Activated effector memory CD4-positive, alpha-beta T cell treated with Interleukin-2 at 50 U/mL for 16 hours (primary cell): ENCODE measurements at places on chromosomes 7 and 10.

GRCh38 chr10:103668351-103669242 is 175.1 kb downstream of the NEURL1 start:
- no peak for DNase-seq

- peak; percentile 18 for DNase-seq
Measured at GRCh38 chr7:141071260-141071854, 2.5 kb upstream of the TMEM178B start.

DNA sequence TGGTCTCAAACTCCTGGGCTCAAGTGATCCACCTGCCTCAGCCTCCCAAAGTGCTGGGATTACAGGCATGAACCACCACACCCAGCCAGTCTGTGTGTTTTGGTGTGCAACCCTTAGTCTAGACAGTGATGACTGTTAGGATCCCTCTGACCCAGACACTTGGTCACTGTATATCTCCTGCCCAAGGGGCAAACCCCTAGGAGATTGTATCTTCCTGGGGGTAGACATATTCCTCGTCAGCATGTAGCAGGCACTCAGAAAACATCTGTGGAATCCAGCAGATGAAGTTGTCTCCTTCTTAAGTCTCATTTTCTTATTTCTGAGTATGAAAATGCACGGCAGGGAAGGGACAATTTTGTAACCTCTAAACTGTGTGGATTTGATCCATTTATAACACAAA is 292.5 kb downstream of the GFRA1 start:
- no peak for DNase-seq

- DNase-seq = no peak
Measured at GRCh38 chr10:121952226-121952625, 22.8 kb downstream of the NSMCE4A start.

DNA sequence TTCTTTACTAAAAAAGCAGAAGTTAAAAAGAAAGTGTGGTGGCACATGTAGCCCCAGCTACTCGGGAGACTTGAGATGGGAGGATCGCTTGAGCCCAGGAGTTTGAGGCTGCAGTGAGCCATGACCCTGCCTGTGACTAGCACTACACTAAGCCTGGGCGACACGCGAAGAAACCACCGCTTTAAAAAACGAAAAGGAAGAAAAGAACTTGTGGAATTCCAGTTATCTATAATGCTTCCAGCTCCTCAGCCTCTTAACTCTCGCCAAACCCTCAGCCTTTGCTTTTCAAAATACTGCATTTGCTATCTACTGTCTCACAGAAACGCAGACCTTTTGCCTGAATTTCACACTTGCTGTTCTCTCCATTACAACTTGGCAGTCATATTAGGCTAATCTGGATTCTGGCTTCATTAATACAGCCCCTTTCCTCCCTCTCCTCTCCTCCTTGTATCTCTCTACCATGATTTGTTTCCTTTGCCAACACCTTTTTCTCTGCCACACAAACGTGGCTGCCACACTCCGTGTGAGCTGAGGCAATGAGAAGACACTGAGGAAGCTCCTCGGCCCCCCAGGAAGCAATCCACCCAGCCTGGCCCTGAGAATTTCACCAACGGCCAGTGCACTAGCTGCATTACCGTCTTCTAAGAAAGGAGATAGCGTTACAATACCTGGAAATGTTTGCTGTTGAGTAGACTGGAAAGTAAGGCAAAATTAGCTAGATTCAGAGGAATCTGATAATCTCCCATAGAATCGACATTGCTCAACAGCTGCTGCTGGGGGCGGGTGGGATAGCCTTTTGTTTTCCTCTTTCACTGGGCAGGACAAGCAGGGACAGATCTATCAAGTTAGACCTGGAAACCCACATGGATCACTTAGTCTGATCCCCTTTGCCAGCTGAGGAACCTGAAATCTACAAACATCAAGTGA is 37.2 kb downstream of the CALML5 start:
- DNase-seq = no peak

GRCh38 chr7:24143547-24143946 is 140.4 kb upstream of the NPY start:
- no peak for DNase-seq
